ENCODE measurements at places on chromosomes 3 and 15. TPM values are rescaled to one million over a fixed set of nuclear protein-coding genes. Genes with fewer than 3 reads are reported as not detected.

DNA sequence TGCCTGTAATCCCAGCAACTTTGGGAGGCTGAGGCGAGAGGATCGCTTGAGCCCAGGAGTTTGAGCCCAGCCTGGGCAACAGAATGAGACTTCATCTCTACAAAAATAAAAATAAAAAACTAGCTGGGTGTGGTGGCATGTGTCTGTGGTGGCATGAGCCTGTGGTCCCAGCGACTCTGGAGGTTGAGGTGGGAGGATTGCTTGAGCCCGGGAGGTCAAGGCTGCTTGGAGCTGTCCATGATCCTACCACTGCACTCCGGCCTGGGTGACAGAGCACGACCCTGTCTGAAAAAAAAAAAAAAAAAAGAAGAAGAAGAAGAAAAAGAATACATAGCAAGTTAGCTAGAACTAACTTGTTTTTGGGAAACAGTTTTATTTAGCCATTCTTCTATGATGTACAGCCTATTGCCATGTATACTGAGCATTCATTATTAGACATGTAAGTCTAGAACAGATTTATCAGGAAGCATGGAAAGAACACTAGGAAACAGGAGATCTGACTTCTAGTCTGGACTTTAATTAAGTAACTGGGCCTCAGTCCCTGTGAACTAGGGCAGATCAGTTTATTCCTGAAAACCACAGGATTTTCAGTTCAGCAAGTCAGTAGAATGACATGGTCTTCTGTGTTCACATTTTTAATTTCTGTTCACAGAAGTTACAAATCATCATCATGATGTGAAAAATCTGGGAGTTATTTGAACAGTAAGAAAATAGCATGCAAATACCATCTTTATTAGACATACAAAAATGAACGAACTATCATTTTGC, 65.5 kb downstream of the KAT2B start:
- peaks cover 69% of the 10 kb centered on the region for H3K4me1 ChIP-seq
- peak overlapping the region; percentile 73 for H3K27ac ChIP-seq
- no peak overlapping the region for H3K4me3 ChIP-seq
- DNase-seq: no peak
- no peaks in the 10 kb centered on the region for H3K27me3 ChIP-seq

DNA sequence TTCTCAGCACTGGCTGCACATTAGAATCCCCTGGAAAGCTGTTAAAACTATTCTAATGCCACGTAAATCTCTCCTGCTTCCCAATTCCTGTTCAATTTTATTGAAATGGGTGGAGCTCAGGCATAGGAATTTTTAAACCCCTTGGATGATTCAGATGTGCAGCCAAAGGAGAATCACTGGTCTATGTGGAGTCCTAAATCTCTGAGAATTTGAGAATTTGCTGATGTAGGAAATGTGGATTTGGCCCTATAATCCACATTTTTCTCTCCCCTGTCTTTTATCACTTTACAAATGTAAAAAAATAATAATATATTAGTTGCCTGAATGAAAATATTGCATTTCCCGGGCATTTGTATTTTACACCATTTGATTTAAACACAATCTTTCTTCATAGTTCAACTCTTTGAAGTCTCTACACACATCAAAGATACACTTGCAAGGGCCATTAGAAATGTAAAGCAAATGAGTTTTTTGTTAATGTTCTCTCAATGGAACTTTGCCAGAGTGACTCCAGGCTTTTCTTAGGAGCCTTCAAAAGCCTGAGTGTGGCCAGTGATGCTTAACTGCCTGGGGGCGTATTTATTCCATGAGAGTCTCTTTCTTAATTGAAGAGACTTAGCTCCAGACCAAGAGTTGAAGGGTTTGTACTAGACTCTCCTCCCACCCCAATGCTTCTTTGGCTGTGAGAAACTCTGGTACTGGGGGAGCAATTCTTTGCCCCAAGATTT, 48.8 kb upstream of the PTX3 start:
- no peak for DNase-seq
- no peaks in the 10 kb centered on the region for H3K4me1 ChIP-seq

GRCh38 chr3:193174140-193174539, 66.9 kb upstream of the PLAAT1 start:
- no peak overlapping the region for H3K27ac ChIP-seq
- H3K27me3 ChIP-seq: no peaks in the 10 kb centered on the region
- H3K36me3 ChIP-seq: no peaks in the 10 kb centered on the region
- H3K4me3 ChIP-seq: no peak overlapping the region
- no peaks in the 10 kb centered on the region for H3K4me1 ChIP-seq

GRCh38 chr3:96865605-96866004, 51.2 kb downstream of the EPHA6 start:
- no peaks in the 10 kb centered on the region for H3K27me3 ChIP-seq
- H3K36me3 ChIP-seq: no peaks in the 10 kb centered on the region

Gene AVEN
- total RNA-seq: 8.9 TPM

Gene TMEM212
- total RNA-seq: not detected

Gene ACKR2
- total RNA-seq: 2.3 TPM

Measured in activated CD8-positive, alpha-beta memory T cell treated with anti-CD3 and anti-CD28 coated beads, Interleukin-2, amount 10 ng/mL, durations not matched to agents 7 days and 5 days (primary cell).